Common myeloid progenitor, CD34-positive (primary cell): ENCODE measurements at places on chromosomes 5 and 9.

DNA sequence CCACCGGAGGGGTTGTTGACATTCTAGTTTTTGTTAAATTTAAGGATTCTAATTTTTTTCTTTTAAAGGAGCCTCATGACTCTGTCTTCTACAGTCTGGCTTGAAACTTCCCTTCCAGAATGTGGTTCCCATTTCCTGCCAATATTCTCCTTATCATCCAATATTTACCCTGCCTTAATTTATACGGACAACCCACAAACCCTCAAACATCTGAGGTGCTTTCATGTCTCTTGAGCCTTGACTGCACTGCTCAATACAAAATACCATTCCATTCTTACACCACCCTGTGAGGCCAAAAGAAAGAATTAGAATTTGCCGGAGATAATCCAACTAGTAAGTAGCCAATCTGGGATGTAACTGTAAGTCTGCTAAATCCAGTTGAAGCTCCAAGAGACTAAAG, 346.5 kb downstream of the SPOCK1 start:
- no peak for DNase-seq

DNA sequence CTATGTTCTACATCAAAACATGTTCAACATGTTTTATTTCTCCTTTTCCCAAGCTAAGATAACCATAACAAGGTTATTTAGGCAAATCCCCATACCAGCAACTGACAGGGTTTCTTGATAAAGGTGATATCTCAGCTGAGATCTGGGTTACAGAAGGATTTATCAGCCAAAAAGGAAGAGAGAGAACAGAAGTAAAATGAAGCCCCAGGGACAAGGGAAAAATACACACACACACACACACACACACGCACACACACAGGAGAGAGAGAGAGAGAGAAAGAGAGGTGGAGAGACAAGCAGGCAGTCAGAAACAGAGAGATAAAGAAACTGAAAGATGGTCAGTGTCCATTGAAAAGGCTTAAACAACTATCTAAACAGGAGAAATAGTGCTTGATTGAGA, 19.7 kb upstream of the MLLT3 start:
- DNase-seq: no peak

- no peak for DNase-seq
Measured at GRCh38 chr9:75998096-75998780, 107.8 kb downstream of the PCSK5 start.

GRCh38 chr9:107213561-107214028, 69.5 kb upstream of the RAD23B start:
- DNase-seq: peak; percentile 68

- DNase-seq: no peak
Measured at GRCh38 chr5:80208381-80208780, 47.5 kb downstream of the SERINC5 start.

- DNase-seq: no peak
Measured at GRCh38 chr9:93636172-93636661, 59.8 kb downstream of the PHF2 start.
